ENCODE measurements at places on chromosomes 4 and X. TPM values are rescaled to one million over a fixed set of nuclear protein-coding genes. Genes with fewer than 3 reads are reported as not detected.

CLIC2 gene
- 0.32 TPM for polyA plus RNA-seq

FGF5 gene
- polyA plus RNA-seq, result 0.25 TPM

- no peak for DNase-seq
These were observed 171.4 kb downstream of the MSL3 start for GRCh38 chrX:11929476-11929875.

DNA sequence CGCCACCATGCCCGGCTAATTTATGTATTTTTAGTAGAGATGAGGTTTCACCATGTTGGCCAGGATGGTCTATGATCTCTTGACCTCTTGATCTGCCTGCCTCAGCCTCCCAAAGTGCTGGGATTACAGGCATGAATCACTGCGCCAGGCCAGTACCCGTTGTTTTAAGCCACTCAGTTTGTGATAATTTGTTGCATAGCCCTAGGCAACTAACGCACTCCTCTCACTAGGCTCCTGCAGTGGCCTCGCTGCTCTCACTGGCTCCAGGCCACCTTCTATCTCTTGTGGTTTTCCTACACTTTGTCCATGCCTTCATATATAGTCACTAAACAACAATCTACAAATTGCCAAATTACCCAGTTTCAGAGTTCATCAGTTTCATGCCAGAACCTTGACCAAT, 58.1 kb downstream of the DCHS2 start:
- no peak for DNase-seq
